ENCODE measurements at places on chromosomes 4 and X.

DNA sequence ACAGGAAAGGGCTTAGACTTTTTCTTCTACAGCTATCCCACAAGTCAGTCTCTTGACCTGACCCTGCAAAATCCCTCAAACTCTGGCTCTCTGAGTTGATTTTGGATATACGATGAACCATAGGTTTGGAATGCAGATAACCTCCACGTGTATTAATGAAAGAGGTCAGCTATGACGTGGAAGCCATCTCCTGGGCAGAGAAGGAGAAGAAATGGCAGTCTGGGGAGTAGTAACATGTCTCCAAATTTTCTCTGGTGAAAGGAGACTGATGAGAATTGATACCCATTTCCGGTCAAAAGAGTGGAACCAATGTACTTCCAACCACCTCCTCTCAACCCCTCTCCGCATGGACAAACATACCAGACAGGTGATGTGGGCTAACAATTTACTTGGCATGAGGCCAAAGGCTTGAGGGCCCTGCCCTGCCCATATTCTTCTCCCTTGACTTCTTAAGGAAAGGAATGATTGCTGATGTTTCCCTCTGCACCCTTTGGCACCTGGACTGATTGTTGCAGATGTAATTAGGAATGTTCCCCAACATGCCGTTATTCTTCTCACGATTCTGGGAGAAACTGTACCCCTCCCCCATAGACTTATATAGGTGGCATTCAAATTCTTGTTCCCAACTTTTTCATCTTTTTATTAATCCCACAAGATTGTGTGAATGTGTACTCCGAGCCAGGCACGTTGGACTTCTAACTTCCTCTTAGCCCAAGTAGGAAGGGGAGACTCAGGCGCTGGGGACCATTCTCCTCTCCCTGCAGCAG lies 580 bp upstream of the PLS3 start:
- no peak for DNase-seq

GRCh38 chr4:172514801-172515200 lies 653.8 kb upstream of the GALNT7 start:
- no peak for DNase-seq

GRCh38 chr4:183757060-183757459 lies 98.0 kb downstream of the TRAPPC11 start:
- DNase-seq = no peak

- no peak for DNase-seq
Measured at GRCh38 chrX:123988423-123989111, 27.1 kb downstream of the STAG2 start.

DNA sequence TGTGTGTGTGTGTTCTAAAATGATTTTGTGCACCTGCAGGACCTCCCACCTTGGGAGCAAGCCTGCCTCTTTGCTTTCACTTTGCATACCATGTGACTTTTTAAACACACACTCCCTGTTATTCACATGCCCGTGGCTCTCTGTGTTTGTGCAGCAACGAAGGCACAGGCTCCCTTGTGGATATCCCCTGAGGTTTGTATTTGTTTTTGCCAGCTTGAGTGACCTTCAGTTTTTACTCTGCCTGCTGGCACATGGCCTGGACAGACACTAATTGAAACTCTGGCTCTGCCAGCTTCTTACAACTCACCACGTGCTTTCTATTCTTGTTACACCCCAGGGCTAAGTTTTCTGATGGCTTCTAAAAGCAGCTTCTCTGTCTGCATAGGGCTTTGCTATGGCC lies 885.8 kb downstream of the SH3BGRL start:
- no peak for DNase-seq

DNA sequence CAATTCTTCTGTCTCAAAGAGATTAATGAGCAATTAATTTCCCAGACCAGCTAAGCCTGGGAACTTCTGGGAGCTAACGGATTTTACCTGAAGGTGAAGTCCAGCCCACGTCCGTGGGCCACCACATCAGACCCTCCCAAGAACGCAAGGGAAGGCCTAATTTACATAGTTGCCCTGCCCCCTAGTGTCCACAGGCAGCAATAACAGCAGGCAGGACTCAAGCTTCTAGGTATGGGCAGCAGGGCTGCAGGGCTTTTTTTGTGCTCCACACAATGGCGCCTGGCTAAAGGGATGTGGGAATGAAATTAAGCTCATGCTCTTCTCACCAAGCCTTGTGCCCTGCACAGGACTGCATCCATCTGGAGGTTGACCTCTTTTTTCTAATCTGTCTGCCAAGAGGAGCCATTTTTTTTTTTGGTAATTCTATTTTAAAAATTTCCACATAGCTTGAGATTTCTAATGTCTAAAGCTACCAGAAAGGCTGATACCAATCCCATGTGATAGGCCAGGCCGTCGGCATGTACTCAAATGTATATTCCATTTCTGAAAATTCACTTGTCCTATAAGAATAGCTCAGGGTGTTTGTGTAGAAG lies 111.9 kb upstream of the TMEM164 start:
- no peak for DNase-seq

- DNase-seq = no peak
Measured at GRCh38 chr4:5474756-5475155, 233.6 kb downstream of the EVC2 start.

DNA sequence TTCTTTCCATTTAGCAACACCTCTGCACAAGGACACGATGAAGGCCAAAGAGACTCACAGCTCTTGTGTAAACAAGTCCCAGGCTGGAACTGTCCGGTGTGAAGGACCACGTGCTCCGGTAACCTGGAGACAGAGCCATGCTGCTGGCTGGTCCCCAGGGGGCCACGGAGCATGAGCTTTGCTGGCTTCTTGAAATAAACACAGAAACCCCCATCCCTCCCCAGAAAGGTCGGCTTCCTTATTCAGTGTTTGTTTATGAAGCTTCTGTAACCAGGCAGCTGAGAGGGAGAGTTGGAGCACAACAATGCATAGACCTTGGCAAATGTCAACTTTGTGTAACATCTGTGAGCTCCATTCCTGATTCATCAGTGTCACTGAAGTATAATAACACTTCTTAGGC lies 109.4 kb downstream of the GPR143 start:
- no peak for DNase-seq

DNA sequence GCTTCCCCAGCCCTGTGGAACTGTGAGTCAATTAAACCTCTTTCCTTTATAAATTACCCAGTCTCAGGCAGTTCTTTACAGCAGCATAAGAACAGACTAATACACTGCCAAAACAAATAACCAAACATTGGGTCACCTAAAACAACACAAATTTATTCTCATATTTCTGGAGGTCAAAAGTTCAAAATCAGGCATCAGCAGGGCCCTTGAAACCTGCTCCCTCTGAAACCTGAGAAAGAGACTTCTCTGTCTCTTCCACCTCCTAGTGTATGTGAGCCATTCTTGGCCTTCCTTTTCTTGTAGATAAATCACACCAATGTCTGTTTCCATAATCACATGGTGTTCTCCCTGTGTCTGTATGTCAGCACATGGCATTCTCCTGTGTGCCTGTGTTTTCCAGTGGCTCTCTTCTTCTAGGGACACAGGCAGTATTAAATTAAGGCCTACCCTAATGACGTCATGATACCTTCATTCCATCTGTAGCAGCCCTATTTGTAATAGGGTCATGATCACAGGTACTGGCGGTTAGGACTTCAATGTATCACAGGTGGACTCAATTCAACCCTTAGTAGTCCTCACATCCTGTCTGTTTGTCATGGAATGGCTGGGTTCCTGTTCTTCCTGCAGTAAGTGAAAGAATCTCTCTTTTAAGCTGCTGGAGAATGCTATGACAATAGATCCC lies 147.3 kb upstream of the CLNK start:
- DNase-seq = no peak

DNA sequence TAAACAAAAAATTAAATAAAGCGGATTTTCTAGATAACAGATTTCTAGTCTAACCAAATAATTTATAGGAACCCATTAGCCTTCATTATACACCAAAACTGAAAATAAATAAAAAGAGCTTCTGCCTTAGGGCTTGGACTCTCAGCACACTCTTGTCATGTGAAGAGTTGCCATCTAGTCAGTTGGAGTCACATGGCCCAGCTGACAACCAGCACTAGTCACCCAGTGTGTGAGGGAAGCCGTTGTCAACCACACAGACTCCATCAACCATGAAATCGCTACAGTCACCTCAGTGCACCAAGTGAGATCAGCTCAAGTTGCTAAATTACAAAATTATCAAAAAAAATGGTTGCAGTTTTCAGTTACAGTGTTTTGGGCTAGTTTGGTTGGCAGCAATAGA lies 470.0 kb downstream of the GASK1B start:
- no peak for DNase-seq

DNA sequence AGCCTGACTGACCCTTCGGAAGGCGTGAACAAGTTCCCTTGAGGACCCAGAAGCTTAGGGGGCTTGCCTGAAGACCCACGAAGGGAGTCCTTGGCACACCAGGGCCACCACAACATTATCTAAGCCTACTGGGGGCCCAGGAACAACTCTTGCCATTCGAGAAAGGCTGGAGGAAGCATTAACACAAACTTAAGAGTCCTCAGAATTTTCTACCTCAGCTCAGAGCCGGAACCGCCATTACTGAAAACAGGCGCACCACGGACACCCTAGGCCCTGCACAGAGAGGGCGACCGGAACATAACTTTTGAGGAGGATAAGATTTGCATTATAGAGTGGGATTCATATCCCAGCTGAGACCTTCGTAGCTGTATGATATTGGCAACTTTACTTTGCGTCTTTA lies 229.1 kb downstream of the ADAM29 start:
- DNase-seq = no peak

DNA sequence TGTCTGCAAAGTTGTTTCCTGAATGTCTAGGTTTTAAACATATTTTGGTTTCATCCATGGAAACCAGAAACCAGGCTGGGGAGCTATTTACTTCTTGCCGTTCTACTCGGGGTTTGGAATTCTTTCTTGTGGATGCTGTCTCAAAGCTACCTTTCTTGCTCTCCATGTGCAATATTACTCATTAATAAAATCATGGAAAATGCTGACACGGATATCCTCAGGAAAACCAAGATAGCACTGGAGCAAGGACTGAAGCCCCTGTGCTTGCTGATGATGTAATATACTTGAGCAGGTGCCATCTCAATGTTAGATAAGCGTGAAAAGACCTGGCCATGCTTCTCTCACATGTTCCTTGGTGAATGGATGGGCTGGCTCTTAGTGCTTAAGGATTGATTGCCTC lies 41.5 kb upstream of the HPF1 start:
- no peak for DNase-seq

GRCh38 chr4:1008840-1009541 lies 2.4 kb upstream of the FGFRL1 start:
- DNase-seq = no peak

- no peak for DNase-seq
Measured at GRCh38 chrX:46582966-46583365, 9.4 kb downstream of the CHST7 start.

GRCh38 chr4:125765941-125766340 lies 451.2 kb downstream of the FAT4 start:
- no peak for DNase-seq

GRCh38 chrX:40550066-40550465 lies 30.7 kb upstream of the ATP6AP2 start:
- no peak for DNase-seq

GRCh38 chr4:6733358-6734164 lies 17.6 kb downstream of the BLOC1S4 start:
- no peak for DNase-seq
